ENCODE measurements at places on chromosomes 4 and X.

DNA sequence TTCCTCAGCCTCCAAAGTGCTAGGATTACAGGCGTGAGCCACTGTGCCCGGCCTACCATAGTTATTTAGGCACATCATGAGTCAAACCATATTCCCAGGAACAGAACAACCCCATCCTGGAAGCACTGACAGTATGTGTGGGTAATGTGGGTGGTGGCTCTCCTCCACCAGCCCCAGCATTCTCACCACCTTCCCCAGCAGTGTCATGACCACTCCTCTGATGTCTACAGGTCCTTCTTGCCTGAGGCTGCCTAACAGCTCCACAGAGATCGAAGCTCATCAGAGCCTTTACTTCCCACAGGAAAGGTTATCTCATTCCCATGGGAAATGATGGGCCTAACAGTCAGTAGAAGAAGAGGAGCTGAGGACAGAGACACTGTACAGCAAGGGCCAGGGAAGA lies 129.5 kb upstream of the GPC4 start:
- H3K4me3 ChIP-seq: no peak overlapping the region
- no peaks in the 10 kb centered on the region for H3K4me1 ChIP-seq
- H3K36me3 ChIP-seq: no peaks in the 10 kb centered on the region

DNA sequence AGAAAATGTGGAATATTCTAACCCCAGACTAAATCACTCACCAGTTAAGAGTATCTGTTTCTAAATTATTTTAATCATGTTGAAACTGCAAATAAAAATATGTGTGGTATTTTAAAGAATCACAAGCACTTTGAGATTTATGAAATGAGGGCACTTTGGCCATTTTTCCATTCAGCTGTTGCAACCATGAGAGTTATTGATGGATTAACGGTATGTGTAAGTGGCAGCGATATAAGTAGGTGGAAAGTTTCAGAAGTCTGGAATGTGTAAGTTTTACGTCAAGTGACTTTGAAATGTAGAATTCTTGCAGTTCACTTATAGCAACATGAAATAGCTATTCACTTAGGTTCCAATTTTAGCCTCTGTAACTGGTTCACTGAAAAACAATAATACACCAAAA lies 905.1 kb upstream of the SLIT2 start:
- no peak overlapping the region for H3K4me3 ChIP-seq
- DNase-seq: no peak
- H3K4me1 ChIP-seq: no peaks in the 10 kb centered on the region
- H3K36me3 ChIP-seq: no peaks in the 10 kb centered on the region
- no peaks in the 10 kb centered on the region for H3K27me3 ChIP-seq

- DNase-seq: no peak
- H3K27ac ChIP-seq: peak overlapping the region; percentile 24
- H3K27me3 ChIP-seq: no peaks in the 10 kb centered on the region
- H3K4me3 ChIP-seq: no peak overlapping the region
Observed at GRCh38 chrX:74344280-74344622, 40.3 kb downstream of the ZCCHC13 start.

DNA sequence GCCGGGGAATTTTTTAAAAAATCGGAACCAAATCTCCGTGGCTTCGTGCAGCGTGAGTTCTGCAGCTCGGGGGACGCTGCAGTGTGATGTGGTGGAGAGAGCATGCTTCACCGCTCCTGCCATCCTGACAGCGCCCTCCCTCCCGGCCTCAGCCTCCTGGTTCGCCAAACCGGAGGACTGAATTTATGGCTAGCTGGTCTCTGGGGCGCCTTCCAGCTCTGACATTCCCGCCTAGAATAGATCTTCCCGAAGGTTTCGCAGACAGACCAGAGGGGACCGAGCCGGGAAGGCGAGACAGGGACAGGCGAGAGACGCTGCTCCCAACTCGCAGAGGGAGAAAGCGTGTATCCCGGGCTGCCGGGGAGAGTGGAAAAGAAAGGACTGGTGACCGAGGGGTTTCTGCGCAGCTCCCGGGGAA lies 25.9 kb downstream of the HOPX start:
- no peaks in the 10 kb centered on the region for H3K27me3 ChIP-seq
- H3K4me1 ChIP-seq: no peaks in the 10 kb centered on the region
- H3K4me3 ChIP-seq: peak overlapping the region; percentile 37
- no peaks in the 10 kb centered on the region for H3K36me3 ChIP-seq

- no peak overlapping the region for H3K27ac ChIP-seq
- no peaks in the 10 kb centered on the region for H3K4me1 ChIP-seq
- no peaks in the 10 kb centered on the region for H3K27me3 ChIP-seq
- no peak for DNase-seq
- H3K36me3 ChIP-seq: no peaks in the 10 kb centered on the region
Observed at GRCh38 chr4:173014113-173014558, 154.5 kb upstream of the GALNT7 start.

GRCh38 chr4:11399461-11399971 lies 29.2 kb downstream of the HS3ST1 start:
- H3K27me3 ChIP-seq: no peaks in the 10 kb centered on the region
- H3K27ac ChIP-seq: no peak overlapping the region
- peaks cover 7% of the 10 kb centered on the region for H3K4me1 ChIP-seq
- no peaks in the 10 kb centered on the region for H3K36me3 ChIP-seq
- DNase-seq: no peak
- H3K4me3 ChIP-seq: no peak overlapping the region

Data from Caco-2 (cell line).